ENCODE measurements at places on chromosomes 2 and 18.

DNA sequence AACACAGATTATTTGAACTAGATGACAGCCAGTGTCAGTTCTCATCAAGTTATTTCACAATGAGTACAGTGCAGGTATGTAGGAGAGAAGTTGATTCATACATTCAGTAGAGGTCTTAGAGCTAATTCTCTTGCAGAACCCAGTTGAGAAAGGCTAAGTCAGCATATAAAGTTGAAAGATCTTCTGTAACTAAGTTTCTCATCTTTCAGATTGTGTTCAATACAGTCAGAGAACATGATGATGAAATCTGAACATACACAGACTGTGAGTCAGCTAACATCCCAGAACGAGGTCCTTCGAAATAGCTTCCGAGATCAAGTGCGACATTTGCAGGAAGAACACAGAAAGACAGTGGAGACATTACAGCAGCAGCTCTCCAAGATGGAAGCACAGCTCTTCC is 41.9 kb upstream of the LIMS1 start:
- DNase-seq = peak; percentile 35

DNA sequence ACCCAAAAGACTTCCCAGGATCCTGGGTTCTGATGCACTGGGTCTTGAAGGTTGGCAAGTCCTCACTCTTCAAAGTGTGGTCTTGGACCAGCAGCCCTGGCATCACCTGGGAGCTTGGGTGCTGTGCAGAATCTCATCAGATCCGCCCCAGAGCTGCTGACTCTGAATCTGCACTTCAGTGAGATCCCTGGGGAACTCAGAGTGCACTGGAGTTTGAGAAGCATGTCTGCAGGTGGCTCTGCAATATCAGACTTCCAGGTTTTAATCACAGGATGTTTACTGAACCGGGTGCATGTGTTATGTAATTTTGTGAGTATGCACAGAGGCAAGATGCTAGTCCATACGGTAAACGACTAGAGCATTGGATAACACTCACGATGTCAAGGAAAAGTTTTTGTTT is 58.0 kb upstream of the BOD1L2 start:
- no peak for DNase-seq

- DNase-seq = no peak
These were observed 435.4 kb downstream of the BCL11A start for GRCh38 chr2:60118061-60118460.

- DNase-seq = no peak
These were observed 3.7 kb downstream of the MBOAT2 start for GRCh38 chr2:8999797-9000196.

GRCh38 chr2:88211003-88211808 is 41.1 kb downstream of the THNSL2 start:
- DNase-seq = no peak

- DNase-seq = no peak
These were observed 921.0 kb upstream of the SLC39A10 start for GRCh38 chr2:194735837-194736542.

DNA sequence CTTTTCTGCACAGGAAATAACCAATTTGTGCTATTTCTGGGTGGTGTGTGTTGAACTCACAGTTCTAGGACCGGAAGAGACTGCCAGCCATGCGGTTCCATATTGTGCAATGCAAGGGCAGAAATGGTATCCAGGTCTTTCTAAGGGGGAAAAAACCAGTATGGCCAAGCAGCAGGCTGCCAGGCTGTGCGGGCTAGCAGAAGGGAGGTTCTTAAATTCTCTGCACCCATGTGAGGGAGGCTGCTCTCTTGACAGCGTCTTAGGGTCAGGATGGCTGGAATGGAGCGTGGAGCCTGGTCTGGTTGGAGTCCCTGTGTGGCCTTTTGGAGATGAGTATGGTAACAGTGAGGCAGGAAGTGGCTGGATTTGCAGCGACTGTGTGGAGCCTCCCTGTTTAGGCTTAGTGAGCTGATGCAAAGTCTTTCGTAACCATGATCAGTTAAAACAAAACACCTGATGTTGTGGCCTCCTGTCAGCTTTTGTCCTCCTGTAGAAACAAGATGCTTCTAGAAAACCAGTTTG is 52.6 kb downstream of the NCK2 start:
- no peak for DNase-seq

- DNase-seq = no peak
These were observed 268.3 kb upstream of the CYP26B1 start for GRCh38 chr2:72415781-72416475.

DNA sequence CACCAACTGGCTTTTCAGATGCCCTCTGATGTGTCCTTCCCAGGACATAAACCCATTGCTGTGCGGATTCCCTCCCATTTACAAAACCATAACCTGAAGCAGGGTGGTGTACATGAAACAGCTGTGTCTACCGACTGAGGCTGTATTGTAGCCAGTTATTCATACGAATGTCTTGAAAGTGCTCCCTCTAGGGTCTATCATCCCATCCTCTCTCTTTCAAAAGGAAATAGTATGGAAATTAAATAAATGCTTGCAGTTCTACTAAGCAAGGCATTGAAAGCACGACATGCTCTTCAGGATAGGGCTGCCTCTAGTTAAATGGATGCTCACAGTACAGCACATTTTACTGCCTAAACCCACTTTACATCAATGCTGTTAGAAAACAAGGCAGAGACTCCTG is 112.2 kb upstream of the PXDN start:
- no peak for DNase-seq

- DNase-seq = no peak
These were observed 79.9 kb downstream of the GALNT14 start for GRCh38 chr2:31058096-31059035.

DNA sequence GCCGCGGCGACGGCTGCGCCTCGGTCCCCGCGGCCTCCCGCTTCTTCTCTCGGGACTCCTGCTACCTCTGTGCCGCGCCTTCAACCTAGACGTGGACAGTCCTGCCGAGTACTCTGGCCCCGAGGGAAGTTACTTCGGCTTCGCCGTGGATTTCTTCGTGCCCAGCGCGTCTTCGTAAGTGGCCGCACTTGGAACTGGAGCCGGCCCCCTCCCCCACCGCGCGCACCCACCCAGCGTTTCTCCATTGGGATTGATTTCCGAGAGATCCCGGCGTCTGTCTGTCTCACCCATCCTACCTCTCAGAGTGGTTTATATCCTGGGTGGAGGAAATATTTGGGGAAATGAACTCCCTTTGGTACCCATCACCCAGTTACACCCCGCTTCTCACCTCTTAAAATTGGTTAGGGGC is 498 bp downstream of the ITGAV start:
- no peak for DNase-seq

GRCh38 chr2:179882851-179883806 is 21.7 kb upstream of the ZNF385B start:
- no peak for DNase-seq

DNA sequence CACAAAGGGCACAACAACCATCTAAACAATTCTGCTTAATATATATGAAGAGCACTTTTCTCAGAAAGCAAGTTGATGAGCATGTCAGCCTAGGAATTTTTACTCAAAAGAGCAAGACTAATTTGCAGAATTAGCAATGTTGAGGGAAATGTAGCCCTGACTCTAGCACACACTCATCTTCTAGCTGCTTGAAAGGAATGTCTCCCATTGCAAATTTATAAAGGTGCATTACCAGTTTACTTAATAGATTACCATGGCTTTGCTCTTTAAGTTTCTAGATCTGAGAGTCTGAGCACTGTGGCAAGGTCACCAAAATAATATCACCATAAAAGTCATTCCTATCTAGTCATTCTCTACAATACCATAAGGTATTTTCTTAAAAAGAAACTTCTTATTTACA is 40.8 kb downstream of the USP40 start:
- DNase-seq = no peak

- DNase-seq = no peak
These were observed 15.3 kb downstream of the TET3 start for GRCh38 chr2:73999881-74000597.

DNA sequence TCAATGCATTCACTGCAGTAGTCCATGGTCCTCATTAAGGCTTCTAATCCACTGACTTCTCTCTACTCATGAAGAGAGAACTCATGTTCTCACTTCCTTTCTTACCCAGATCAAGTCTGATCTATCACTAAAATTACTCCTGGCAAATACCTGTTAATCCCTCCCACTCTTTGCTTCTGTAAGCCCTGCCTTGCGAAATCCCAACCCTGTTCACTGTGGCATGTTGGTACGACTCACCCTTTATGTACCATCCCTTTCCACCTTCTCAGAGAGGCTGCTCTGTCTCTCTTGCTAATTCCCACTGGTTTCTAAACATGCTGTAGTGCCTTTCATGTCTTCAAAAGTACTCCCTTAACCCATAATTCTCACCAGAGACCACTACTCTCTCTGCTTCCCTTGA is 272.2 kb upstream of the ACVR2A start:
- DNase-seq = no peak

- DNase-seq = no peak
These were observed 595.4 kb downstream of the NYAP2 start for GRCh38 chr2:225994748-225995405.

DNA sequence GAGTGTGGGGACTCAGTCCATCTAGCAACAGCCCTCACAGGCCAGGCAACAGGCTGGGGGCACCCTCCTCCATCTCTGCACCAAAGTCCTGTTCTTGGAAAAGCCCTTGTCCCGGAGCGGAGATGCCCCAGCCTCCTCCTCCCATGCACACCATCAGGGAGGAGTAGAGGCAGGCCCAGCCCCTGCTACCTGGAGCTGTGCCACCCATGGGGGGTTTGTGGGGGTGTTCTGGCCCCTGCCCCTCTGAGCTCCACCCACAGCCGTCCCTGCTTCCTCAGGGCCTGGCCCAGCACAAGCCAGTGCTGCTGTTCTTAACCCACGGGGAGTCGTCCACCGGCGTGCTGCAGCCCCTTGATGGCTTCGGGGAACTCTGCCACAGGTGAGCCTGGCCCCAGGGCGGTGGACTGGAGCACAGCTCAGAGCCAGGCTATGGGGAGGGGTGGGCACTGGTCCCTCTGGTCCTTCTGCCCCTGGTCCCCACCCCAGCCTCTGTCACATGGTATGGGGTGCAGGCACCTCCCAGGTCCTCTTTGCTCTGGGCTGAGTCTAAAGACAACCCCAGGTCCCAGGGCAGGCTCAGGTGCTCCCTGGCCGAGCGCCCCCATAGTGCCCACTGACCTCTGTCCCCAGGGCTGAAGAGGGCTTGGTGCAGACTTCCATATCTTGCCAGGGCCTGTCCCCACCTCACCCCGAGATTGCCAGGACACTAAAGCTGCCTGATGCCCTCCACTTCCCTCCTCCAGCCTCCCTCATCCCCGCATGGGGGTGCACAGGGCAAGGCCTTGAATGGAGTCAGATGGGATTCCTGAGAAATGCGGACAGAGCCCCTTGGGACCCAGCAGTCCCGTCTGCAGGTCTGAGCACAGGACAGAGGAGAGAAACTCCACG is 2.7 kb downstream of the AGXT start:
- no peak for DNase-seq

DNA sequence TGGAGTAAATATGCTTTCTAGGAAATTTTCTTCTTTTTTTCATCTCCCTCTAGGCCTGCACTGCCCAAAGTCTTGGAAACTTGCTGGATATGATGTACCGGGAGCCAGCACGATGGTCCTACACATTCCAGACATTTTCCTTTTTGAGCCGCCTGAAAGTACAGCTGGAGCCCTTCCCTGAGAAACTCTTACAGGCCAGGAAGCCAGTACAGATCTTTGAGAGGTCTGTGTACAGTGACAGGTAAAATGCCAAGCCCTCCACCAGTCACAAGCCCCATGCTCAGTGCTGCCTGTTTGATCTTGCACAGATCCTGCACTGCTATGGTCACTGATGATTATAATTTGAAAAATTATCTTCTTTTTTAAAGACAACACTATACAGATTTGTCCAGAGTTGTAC is 20.0 kb downstream of the DGUOK start:
- DNase-seq = no peak

DNA sequence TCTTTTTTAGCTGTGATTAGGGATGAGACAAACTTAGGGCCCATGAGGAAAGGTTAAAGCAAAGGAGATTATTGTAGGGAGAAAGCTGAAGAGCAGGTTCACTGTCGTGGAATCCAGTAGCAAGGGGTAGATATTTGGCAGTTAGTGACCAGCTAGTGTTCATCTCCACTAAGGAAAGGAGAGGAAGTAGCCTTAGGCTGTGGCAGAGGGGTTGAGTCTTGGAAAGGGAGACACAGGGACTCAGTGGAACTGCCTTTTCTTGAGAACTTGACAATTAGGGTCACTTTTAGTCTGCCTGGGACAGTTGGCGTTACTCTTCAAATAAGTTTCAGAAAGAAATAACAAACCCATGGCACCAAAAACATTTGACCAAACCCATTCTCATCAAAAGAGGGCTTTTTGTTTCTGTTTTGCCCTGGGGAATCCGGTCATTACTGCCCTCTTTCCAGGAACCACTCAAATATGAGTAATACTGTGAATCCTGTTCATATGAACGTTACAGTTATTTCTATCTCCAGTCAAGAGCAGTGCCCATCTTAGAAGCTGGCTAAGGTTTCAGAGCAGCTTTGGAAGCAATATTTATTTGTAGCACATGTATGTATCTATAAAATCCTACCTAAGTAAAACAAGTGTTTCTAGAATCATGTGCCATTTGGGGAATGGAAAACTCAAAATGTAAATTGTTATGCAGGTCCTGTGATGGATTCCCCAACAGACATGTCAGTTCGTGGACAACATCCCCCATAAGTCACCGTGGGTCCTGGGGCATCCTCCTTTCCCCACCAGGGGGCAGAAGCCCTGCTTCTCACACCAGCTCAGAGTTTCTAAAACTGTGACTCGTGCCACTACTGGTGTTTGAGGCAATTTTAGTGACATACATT is 77.3 kb upstream of the PHLPP1 start:
- DNase-seq = no peak

- no peak for DNase-seq
These were observed 185.6 kb upstream of the SALL3 start for GRCh38 chr18:78794071-78794430.

DNA sequence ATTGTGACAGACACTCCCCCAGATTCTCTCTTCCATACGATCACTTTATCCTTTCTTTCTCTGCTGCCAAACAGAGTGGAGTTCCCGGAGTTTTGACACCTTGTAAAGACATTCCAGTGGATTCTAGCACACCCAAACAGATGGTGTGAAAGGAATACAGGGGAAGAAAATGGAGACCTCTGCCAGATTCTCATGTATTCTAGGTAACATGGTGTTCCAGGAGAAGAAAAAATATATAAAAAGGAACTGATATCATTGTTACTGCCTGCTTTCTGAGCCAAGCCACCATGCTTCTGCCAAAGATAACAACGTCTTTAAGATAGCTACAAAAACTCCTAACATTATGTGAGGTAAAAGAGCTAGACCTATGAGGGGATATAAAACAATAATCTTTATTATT is 136.5 kb downstream of the TXNL1 start:
- no peak for DNase-seq

DNA sequence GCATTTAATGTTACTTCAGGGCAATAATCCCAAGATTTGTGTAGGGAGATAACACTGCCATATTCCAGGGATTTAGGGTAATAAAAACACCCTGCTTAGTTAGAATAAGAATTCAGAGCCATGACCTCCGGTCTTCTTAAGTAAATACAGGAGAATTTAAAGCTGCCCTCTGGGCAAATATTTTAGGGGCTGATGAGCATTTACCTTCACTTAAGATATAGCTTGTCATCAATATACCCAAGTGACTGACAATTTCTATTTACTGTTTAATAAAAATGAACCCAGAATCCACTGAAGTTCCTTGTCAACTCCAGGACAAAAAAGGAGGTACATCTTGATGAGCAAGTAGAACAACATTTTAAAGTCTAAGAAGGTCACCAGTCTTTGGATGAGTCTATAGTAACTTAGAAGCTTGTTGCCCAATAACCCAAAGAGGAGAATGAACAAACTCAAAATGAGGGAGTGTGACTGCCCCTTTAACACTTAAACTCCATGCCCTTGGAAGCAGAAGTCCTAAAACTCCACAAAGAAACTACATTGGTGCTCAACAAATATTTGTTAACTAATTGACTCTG is 24.3 kb upstream of the IKZF2 start:
- peak; percentile 47 for DNase-seq

GRCh38 chr2:100983684-100984310 is 18.3 kb upstream of the RPL31 start:
- DNase-seq = no peak

Measured in BJ (cell line).